ENCODE measurements at places on chromosomes 2 and 18.

DNA sequence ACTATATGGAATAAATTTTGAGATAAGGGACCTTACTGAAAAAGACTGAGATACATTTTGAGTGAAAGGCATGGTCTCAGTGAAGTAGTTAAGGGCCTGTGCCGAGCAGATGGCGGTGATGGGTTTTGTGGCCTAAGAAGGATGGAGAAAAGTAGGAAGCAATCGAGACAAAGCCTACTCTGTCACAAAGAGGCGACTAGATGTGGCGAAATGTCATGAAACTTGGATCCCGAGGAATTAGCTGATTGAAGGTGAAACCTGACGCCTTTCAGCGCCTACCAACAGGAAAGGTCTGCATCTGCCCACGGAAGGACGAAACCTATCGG, 558 bp upstream of the CEP192 start:
- DNase-seq, result no peak

DNA sequence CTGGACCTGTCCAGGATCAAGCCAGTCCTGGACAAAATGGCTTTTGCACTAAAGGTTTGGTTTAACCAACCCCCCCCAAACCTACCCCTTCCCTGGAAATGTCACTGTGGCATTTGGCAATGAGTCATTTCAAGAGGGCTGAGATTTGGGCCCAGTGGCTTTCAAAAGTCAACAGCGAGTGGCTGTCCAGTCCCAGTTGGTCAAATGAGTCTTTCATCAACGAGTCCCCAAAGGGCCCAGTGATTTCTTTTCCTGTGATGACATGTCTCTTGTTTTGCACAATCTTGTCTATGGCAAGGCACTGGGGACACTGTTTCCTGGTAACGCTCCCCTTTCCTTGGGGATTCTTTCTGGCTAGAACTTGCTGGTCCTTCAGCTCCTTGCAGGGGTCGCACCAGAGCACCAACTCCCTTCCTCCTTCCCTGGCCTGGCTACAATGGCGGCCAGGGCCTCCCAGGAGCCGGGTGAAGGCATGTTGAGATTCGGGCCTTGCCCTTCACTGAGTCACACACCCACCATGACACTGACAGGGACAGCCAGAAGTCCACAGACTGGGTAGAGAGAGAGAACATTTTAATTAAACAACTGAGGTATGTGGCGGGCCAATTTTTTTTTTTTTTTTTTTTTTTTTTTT, 87.2 kb downstream of the SMAD7 start:
- no peak for DNase-seq

GRCh38 chr2:145012214-145012670, 492.3 kb upstream of the ZEB2 start:
- no peak for DNase-seq

DNA sequence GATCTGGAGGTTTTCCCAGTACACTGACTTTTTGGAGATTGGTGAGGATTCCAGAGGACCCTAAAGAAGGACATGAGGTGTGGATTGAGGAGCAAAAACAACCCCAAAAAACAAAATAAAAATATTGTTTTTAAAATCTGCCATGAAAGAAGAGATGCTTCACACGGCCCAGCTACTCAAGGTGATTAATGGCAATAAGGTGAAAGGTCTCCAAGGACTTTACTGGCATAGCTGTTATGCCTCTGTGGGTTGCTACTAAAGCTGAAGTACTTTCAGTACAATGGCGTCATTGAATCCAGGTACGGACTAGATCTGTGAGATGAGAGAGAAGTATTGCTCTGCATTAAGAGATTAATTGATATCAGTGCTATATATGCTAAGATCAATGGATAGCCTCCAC, 606.4 kb downstream of the TDRD15 start:
- no peak for DNase-seq

DNA sequence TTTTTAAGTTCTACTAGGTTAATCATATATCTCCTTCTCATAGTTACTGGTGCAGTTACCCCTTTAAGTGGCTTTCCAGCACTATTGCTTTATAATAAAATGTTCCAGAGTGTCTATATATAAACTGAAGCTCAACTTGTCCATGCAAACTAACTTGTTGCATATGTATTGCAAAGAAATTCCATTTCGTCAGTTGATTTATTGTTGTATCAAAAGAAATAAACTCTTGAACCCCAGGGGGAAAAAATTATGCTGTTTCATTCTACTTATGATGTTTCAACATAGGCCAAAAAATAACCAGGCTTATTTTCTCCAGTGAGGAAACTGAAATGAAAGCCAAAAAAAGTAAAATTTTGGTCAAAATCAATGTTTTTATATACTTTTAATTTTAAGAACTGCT, 491.9 kb downstream of the NR4A2 start:
- DNase-seq, result no peak

DNA sequence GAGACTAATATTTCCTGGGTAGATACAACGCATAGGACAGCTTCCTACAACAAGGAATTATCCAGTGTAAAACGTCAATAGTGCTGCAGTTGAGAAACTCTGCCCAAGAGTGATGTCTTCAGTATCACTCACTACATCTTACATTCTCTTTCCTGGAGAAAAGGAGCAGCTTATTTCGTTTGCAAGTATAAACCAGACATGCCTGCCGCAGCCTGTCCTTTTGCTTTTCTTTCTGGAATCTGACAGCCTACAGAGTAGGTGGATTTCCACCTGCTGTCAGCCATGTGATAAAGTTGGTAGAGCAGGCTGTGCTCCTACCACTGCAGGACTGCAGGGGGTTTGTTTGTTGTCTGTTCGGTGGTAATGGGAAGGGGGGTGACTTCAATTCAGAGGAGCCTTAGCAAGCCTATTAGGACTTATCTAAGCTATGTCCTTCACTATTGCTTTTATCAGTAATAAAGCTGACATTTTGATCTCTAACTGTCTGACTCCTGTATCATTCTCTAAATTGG, 439.1 kb downstream of the GRB14 start:
- DNase-seq, result no peak

GRCh38 chr2:110991911-110992310, 128.8 kb upstream of the BCL2L11 start:
- DNase-seq, result no peak

DNA sequence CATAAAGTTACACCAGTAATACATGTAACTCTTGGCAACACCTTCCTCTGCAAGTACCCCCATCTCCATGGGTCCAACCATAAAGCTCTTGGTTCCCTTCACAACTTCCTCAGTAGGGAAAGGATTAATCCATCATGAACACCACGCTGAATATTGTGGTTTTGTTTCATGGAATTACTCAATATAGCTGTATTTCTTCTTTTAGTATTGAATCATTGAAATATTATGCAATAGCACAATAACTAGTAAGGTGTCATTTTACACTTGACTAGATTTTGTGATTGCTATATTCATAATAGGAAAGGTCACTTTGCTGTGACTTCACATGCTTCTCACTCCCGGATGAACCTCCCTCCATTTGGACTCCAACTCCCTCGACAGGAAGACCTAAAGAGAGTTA, 29.7 kb upstream of the PID1 start:
- no peak for DNase-seq

DNA sequence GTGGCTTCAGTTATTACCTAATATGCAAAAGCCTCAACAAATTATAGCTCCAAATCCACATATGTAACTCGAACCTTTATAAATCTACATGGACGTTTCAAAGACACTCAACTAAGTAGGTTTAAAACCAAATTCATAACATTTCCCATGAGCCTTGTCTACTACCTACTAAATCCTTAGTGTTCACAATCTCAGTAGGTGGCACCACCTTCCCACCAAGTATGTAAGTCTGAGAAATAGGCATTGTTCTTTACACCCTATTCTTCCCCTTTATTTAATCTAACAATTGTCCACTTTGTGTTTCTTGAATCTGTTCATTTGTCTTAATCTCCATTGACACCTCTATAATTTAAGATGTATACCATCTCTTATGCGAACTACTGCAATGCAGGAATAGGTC, 4.6 kb downstream of the PIGN start:
- no peak for DNase-seq

GRCh38 chr2:121902171-121902591, 146.7 kb downstream of the TSN start:
- DNase-seq, result no peak

GRCh38 chr2:37568565-37568964, 102.9 kb downstream of the CDC42EP3 start:
- no peak for DNase-seq

DNA sequence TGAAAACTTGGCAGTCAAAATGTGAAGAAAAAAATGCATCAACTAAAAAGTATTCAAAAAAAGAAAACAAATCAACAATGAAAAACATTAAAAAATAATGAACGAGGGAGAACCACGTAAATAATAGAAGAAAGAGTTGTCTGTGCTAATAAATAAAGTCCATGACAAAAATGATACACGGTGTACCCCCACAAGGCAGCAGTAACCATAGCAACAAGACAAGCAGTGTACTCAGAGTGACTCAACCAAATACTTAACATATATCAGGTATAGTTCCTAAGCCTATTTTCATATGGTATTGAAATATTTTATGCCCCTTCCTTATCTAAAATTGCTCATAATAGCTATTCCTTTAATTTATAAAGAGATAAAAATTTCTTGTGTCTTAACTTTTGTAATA, 162.3 kb upstream of the TMEM200C start:
- DNase-seq, result no peak

- DNase-seq, result no peak
Measured at GRCh38 chr2:188326669-188327301, 35.1 kb downstream of the GULP1 start.

DNA sequence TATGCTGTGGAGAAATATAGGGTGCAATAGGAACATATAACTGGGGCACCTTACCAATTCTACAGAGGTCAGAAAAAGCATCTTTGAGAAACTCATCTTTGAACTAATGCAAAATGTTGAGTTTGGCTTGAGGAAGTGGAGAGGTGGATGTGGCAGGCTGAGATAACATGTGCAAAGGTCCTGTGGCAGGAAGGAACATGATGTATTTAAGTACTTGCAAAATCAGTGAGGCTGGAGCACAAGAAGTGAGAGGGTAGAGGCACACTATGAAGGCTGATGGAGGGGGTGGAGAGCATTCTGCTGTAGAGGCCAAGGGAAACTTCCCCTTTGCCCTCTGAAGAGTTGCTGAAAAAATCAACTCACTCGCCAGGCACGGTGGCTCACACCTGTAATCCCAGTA, 14.7 kb upstream of the RAB1A start:
- no peak for DNase-seq

GRCh38 chr2:208101716-208102631, 22.4 kb downstream of the CRYGD start:
- no peak for DNase-seq

- no peak for DNase-seq
Measured at GRCh38 chr2:220166616-220167015, 539.2 kb downstream of the SLC4A3 start.

GRCh38 chr18:35559867-35560266, 21.7 kb upstream of the GALNT1 start:
- DNase-seq, result no peak

DNA sequence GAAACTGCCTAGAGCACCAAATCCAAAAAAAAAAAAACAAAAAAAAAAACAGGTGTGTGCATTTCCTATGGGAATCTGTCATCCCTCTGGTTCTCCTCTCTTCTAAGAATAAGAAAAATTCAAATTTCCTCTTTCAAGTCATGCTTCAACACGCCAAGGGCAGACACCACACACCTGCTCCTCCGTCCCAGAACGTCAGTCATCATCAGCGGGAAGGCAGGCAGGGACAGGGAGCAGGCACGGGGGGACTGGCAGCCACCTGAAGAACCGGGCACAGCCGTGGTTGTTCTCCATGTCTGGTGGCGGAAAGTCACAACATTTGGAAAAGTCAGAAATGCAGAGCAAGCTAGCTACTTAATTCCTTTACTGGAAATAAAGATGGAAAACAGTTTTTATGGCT, 214.8 kb downstream of the IKZF2 start:
- DNase-seq, result no peak

- DNase-seq, result no peak
Measured at GRCh38 chr2:66536997-66537396, 102.1 kb downstream of the MEIS1 start.

GRCh38 chr2:29213888-29214291, 98.7 kb downstream of the CLIP4 start:
- DNase-seq, result no peak

GRCh38 chr2:86790676-86791572, at the start of gene CD8A:
Gene CD8A (minus strand): TSS chr2:86790913. CDS start chr2:86790825, 88 bp downstream.
- DNase-seq, result peak; percentile 35

DNA sequence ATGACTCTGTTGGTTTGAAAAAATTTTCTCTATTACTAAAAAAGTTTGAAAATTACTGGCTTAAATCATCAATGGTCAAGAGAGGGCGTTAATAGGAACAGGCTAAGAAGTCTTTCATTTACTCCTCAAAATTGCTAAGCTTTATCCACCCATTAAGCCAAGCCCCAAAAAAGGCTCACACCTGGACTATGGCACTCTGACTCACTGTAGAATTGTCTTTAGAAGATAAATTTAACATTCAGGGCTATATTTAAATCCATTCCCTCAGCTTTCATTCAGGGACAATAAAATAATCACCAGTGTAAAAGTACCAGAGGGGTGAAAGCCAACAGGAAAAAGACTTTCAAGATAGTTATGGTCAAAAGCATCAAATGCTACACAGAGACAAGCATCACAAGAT, 80.0 kb downstream of the SESTD1 start:
- DNase-seq, result no peak

GRCh38 chr18:74967438-74967837, 241.5 kb downstream of the PTGR3 start:
- DNase-seq, result no peak

Measured in T-helper 2 cell (primary cell).